ENCODE measurements at places on chromosomes 7 and 10.
A peak's percentile ranks its signal among the peaks of the same experiment; 100 is the strongest.

GRCh38 chr10:105149371-105149891, 508.3 kb downstream of the SORCS3 start:
- DNase-seq: no peak

DNA sequence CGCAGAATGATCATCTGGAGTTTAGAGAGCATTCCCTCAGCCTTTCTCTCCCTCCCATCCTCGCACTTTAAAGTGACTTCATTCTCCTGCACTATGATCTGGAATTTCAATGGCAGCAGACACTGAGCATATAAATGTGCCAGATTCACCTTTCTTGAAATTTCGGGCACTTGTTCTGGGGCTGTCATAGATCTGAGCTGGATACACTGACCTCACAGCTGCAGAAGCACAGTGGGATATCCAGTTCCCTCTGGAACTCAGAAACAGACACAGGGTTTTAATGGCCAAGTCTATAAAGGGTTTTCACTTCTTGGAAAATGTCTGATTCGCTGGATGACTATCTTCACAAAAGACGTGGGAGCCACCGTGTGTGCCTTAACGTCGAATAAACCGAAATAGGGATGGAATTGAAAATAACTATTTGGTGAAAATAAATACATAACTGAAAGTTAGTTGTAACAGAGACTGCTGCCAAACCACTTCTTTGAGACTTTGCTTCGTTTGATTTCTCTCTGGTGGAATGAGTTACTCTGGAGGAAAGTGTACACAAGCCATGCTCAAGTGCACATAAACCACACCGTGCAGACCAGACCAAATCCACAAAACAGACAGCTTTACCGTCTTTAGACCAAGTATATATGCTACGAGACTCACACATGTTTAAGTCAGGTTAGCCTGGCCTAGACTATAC, 126.1 kb downstream of the SVIL start:
- DNase-seq: no peak

DNA sequence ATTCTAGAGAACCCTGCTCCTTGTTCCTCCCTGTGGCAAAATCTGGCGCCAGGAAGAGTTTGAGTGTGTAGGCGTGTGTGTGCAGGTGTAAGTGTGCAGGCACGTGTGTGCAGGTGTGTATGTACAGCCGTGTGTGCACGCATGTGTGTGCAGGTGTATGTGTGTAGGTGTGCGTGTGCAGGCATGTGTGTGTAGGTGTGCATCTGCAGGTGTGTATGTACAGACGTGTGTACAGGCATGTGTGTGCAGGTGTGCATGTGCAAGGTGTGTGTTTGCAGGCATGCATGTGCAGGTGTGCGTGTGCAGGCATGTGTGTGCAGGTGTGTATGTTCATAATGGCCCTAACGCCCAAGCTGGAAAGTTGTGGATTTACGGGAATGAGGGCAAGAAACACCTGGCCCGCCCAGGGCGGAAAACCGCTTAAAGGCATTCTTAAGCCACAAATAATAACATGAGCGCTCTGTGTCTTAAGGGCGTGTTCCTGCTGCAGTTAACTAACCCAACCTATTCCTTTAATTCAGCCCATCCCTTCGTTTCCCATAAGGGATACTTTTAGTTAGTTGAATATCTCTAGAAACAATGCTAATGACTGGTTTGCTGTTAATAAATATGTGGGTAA, 34.1 kb downstream of the KCTD7 start:
- no peak for DNase-seq

DNA sequence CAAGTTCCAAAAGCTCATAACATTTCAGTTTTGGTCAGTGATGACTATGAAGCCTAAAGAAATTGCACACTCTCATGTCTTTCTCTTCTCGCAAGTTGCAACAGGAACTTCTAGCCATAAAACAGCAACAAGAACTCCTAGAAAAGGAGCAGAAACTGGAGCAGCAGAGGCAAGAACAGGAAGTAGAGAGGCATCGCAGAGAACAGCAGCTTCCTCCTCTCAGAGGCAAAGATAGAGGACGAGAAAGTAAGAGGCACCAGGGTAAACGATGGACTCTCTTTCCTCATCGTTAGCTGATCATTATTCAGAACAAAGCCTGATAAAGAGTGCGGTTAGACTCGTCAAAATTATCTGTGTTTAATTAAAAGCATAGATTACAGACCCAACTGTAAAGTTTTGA, 94.7 kb downstream of the HDAC9 start:
- no peak for DNase-seq

DNA sequence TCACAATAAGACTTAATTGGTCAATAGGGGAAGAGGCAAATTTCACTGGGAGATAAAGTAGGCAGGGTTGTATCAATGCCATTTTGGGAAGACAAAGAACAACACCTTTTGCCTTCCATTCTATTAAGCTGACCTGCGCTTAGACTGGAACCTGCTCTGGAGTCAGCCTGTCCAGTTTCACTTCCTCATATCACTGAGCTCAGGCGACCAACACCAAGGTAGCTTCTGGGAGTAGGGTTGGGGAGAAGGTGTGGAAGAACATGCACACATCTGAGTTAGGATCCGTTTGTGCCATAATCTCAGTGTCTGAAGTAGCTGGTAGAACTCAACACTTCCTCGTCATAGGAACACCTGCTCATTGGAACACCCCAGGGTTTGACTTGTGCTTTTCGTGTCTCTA, 527.4 kb upstream of the IGFBP3 start:
- DNase-seq: no peak

- DNase-seq: no peak
Measured at GRCh38 chr7:19322002-19322401, 176.8 kb upstream of the FERD3L start.

DNA sequence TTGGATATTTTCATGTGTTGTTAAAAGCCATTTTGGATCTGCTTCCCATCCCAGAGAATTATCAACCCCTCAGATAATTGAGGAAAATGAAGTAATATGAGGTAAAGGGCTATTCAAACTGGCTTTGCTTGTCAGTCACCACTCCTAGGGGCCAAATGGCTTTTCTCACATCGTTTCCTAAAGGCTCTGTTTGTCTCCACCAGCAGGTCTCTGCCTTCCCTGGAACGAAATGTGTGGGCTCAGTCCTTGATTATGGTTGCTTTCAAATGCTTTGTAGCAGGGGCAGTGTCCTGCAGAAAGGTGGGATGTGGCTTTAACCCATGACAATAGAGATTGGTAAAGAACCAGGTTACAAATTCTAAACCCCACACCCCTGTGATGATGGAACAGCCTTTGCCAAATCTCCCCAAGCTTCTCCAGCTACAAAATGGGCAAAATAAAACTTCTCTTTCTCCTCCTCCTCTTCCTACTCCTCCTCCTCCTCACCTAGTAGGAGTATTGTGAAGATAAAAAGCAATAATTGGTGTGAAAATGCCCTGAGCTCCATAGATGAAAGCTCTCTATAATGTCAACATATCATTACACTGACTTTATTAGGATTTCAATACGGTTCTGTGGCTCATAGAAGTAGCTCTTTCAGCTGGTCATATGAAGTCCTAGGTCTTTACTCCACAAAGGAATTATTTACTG, 127.6 kb downstream of the CHN2 start:
- no peak for DNase-seq

DNA sequence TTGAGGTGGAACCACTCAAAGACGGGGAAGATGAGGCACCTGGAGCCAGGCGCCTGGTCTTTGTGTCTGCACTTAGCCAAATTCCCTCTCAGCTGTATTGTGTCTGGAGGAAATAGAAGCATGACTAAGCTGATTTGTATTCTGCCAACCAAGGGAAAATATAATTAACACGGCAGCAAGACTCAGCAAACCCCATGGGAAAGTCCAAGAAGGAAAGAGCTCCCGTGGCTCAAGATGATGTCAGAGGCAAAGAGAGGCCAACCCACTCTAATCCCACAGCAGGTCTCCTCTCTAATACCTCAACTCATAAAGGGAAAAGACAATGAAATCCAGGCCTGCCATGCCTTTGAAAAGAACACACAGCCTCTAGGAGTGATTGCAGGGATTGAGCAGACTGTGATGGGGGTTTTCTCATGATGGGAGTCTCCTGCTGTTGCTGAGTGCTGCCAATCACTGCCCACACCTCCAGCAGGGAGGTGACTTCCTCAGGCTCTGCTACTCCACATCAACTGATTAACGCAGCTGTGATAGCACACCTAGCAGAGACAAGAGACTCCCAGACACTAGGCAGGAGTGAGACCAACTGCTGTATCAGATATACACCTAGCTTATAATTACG, 255.5 kb upstream of the C7orf33 start:
- DNase-seq: no peak

- no peak for DNase-seq
Measured at GRCh38 chr10:131795761-131796160, 105.0 kb upstream of the PPP2R2D start.

- DNase-seq: no peak
Measured at GRCh38 chr10:131250454-131251145, 60.9 kb downstream of the TCERG1L start.

- no peak for DNase-seq
Measured at GRCh38 chr10:114694752-114695151, 36.7 kb upstream of the ABLIM1 start.

- DNase-seq: peak; percentile 75
Measured at GRCh38 chr7:64313740-64314491, at the start of gene ZNF736. ZNF736 (plus strand) TSS chr7:64313961; CDS start chr7:64314151, 190 bp downstream.

DNA sequence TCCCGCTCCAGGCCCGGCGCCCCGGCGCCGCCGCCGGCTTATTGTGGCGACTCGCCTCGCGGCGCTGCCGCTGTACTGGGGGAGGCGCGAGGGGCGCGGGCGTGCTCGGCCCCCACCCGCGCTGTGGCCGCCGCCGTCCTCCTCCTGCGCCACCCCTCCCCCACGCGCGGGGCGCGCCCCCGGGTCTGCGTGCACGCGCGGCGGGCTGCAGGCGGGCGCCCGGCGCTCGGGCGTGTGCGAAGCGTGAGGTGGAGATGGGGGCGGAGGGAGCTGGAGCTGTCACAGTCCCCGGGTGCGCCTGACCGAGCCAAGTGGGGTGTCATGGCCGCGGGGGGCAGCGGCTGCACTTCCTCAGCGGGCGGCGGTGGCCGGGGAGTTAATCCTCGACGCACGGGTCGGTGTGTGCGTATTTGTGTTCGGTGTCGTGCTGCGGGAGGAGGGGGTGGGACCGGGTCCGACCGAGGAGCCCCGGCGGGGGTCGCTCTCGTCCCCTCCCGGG, 672 bp downstream of the LCOR start:
- DNase-seq: peak; percentile 76
